ENCODE measurements at places on chromosomes 16 and 17.

GRCh38 chr17:77965352-77965751, 6.8 kb downstream of the TNRC6C start:
- DNase-seq: no peak
- no peaks in the 10 kb centered on the region for H3K36me3 ChIP-seq
- H3K4me3 ChIP-seq: no peak overlapping the region
- peaks cover 3% of the 10 kb centered on the region for H3K27me3 ChIP-seq

DNA sequence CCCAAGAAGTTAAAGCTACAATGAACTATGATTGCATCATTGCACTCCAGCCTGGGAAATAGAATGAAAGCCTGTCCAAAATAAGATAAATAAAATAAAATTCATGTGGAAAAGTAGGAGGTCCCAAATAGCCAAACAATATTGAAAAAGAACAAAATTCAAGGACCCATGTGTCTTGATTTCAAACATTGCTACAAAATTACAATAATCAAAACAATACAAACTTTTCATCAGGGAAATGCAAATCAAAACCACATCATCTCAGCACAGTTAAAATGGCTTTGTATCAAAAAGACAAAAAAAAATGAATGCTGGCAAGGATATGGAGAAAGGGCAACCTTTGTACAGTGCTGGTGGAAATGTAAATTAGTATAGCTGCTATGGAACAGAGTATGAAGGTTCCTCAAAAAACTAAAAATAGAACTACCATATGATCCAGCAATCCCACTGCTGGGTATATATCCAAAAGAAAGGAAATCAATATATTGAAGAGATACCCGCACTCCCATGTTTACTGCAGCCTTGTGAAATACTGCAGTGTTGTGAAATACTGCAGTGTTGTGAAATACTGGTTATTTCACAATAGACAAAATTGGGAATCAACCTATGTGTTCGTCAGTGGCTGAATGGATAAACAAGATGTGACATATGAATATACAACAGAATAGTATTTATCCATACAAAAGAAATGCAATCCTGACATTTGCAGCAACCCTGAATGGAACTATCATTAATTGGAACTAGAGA, 24.5 kb upstream of the ZNF287 start:
- no peak overlapping the region for H3K4me3 ChIP-seq
- H3K36me3 ChIP-seq: no peaks in the 10 kb centered on the region
- H3K27ac ChIP-seq: no peak overlapping the region
- H3K27me3 ChIP-seq: no peaks in the 10 kb centered on the region
- H3K4me1 ChIP-seq: no peaks in the 10 kb centered on the region
- DNase-seq: peak; percentile 62

GRCh38 chr16:71311553-71312158, 22.5 kb upstream of the CMTR2 start:
- no peak overlapping the region for H3K27ac ChIP-seq
- H3K4me1 ChIP-seq: no peaks in the 10 kb centered on the region
- no peaks in the 10 kb centered on the region for H3K36me3 ChIP-seq
- H3K27me3 ChIP-seq: no peaks in the 10 kb centered on the region
- no peak for DNase-seq

DNA sequence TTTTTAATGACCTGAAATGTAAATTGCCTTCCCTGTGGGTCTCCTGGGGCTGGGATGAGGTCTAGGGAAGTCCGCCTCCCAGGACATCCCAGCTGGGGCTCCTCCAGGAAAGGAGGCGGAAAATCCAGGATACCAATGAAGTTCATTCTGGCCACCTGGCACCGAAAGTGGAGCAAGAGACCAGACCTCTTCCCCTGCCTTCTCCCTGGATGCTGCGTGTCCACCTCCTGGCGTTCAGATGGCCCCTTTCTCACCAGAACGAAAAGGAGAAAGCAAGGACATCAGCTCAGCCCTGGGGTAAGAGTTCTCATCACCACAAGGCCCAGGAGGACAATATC, 20.4 kb downstream of the RBFOX3 start:
- no peaks in the 10 kb centered on the region for H3K4me1 ChIP-seq
- no peak overlapping the region for H3K27ac ChIP-seq
- no peak for DNase-seq
- H3K36me3 ChIP-seq: no peaks in the 10 kb centered on the region
- no peaks in the 10 kb centered on the region for H3K27me3 ChIP-seq
- H3K4me3 ChIP-seq: no peak overlapping the region

- H3K36me3 ChIP-seq: peaks cover 62% of the 10 kb centered on the region
- no peak overlapping the region for H3K4me3 ChIP-seq
- H3K4me1 ChIP-seq: no peaks in the 10 kb centered on the region
- DNase-seq: no peak
- H3K27ac ChIP-seq: no peak overlapping the region
- no peaks in the 10 kb centered on the region for H3K27me3 ChIP-seq
Measured at GRCh38 chr16:309476-309875, 26.5 kb downstream of the PDIA2 start.

GRCh38 chr17:40491486-40491885, 9.9 kb downstream of the TNS4 start:
- no peak overlapping the region for H3K27ac ChIP-seq
- H3K4me3 ChIP-seq: no peak overlapping the region
- no peaks in the 10 kb centered on the region for H3K36me3 ChIP-seq
- no peak for DNase-seq
- H3K27me3 ChIP-seq: no peaks in the 10 kb centered on the region

GRCh38 chr17:9647014-9647413, 1.7 kb downstream of the USP43 start:
- H3K27me3 ChIP-seq: no peaks in the 10 kb centered on the region
- DNase-seq: peak; percentile 94
- no peak overlapping the region for H3K4me3 ChIP-seq
- H3K4me1 ChIP-seq: peaks cover 5% of the 10 kb centered on the region
- no peaks in the 10 kb centered on the region for H3K36me3 ChIP-seq

- H3K4me1 ChIP-seq: peaks cover 9% of the 10 kb centered on the region
- no peak overlapping the region for H3K4me3 ChIP-seq
Measured at GRCh38 chr17:71978435-71978834, 142.4 kb upstream of the SOX9 start.

DNA sequence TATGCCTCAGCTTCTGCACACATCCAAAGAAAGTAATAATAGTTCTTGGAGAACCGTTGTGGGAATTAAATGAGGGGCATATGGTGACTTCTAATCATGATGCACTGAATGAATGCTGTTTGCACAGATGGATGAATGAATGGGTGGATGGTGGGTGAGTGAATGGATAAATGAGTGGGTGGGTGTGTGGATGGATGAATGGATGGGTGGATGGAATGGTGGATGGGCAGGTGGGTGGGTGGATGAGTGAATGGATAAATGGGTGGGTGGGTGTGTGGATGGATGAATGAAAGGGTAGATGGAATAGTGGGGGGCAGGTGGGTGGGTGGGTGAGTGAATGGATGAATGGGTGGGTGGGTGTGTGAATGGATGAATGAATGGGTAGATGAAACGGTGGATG, 44.9 kb upstream of the FOXF1 start:
- no peaks in the 10 kb centered on the region for H3K36me3 ChIP-seq
- no peak overlapping the region for H3K4me3 ChIP-seq
- H3K27ac ChIP-seq: no peak overlapping the region
- DNase-seq: no peak

GRCh38 chr17:33039874-33040273, 48.2 kb downstream of the SPACA3 start:
- H3K36me3 ChIP-seq: no peaks in the 10 kb centered on the region
- H3K27ac ChIP-seq: no peak overlapping the region
- no peak for DNase-seq
- H3K4me3 ChIP-seq: no peak overlapping the region

DNA sequence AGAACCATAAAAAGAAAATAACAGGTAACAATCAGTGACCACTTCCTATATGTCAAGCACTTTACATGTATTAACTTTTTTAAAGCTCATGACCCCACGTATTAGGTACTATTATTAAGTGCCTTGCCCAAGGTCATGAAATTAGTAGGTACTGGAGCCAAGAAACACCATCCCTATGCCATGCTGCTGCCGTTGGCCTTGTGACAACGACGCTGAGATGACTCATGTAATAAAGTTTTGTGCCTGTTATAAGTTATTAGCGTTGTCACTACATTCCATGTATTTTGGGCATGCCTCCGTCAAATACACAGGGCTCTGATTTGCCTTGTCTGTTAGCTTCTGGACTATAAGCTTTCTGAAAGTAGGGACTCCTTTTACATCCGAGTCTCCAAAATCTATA, 1.4 kb downstream of the BBS2 start:
- H3K4me1 ChIP-seq: peaks cover 7% of the 10 kb centered on the region
- H3K27ac ChIP-seq: no peak overlapping the region
- no peak for DNase-seq
- no peaks in the 10 kb centered on the region for H3K36me3 ChIP-seq
- H3K4me3 ChIP-seq: no peak overlapping the region

- no peak for DNase-seq
- no peak overlapping the region for H3K4me3 ChIP-seq
- peaks cover 5% of the 10 kb centered on the region for H3K36me3 ChIP-seq
Measured at GRCh38 chr16:13926891-13927290, 6.9 kb downstream of the ERCC4 start.

- no peak overlapping the region for H3K4me3 ChIP-seq
- H3K27me3 ChIP-seq: no peaks in the 10 kb centered on the region
- no peaks in the 10 kb centered on the region for H3K36me3 ChIP-seq
- H3K27ac ChIP-seq: no peak overlapping the region
- no peak for DNase-seq
Measured at GRCh38 chr16:8512941-8513624, 77.2 kb downstream of the TMEM114 start.

- H3K36me3 ChIP-seq: peaks cover 19% of the 10 kb centered on the region
- no peaks in the 10 kb centered on the region for H3K27me3 ChIP-seq
- H3K27ac ChIP-seq: no peak overlapping the region
Measured at GRCh38 chr16:68309799-68310198, 947 bp downstream of the SLC7A6OS start.

- H3K4me1 ChIP-seq: peaks cover 4% of the 10 kb centered on the region
- H3K36me3 ChIP-seq: no peaks in the 10 kb centered on the region
- no peaks in the 10 kb centered on the region for H3K27me3 ChIP-seq
- no peak for DNase-seq
- no peak overlapping the region for H3K4me3 ChIP-seq
- no peak overlapping the region for H3K27ac ChIP-seq
Measured at GRCh38 chr17:81725439-81725838, 13.4 kb downstream of the SLC25A10 start.

- H3K4me3 ChIP-seq: no peak overlapping the region
- DNase-seq: no peak
- H3K27me3 ChIP-seq: no peaks in the 10 kb centered on the region
- H3K4me1 ChIP-seq: peaks cover 8% of the 10 kb centered on the region
- no peak overlapping the region for H3K27ac ChIP-seq
Measured at GRCh38 chr16:49564496-49565229, 191.1 kb downstream of the C16orf78 start.

DNA sequence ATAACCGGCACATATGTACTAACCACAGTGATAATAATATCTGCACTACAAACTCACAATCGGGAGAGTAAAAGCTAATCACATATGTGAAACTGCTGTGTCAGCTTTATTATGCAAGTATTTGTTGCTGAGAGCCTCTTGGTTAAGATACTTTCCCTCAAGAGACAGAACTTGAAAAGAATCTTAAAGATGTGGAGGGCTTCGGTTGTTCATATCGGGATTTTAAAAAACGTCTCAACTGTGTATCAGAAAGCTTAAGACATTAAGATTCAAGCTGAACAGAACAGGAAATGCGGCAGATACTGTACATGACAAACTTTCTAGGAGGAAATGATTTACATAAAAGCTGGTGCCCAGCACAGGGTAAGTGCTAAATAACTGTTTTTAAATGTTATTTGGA, 27.5 kb upstream of the HLF start:
- H3K27me3 ChIP-seq: no peaks in the 10 kb centered on the region
- no peak for DNase-seq
- no peaks in the 10 kb centered on the region for H3K4me1 ChIP-seq
- no peak overlapping the region for H3K4me3 ChIP-seq
- H3K27ac ChIP-seq: no peak overlapping the region
- H3K36me3 ChIP-seq: no peaks in the 10 kb centered on the region

- peaks cover 15% of the 10 kb centered on the region for H3K4me1 ChIP-seq
- H3K4me3 ChIP-seq: no peak overlapping the region
- H3K36me3 ChIP-seq: peaks cover 4% of the 10 kb centered on the region
Measured at GRCh38 chr17:44555099-44555498, 2.2 kb upstream of the FZD2 start.

- H3K27me3 ChIP-seq: no peaks in the 10 kb centered on the region
- no peak overlapping the region for H3K27ac ChIP-seq
- DNase-seq: no peak
- H3K36me3 ChIP-seq: no peaks in the 10 kb centered on the region
- no peak overlapping the region for H3K4me3 ChIP-seq
Measured at GRCh38 chr16:12674071-12674470, 129.6 kb downstream of the CPPED1 start.

GRCh38 chr17:42016411-42016831, 818 bp downstream of the DNAJC7 start:
- no peak for DNase-seq
- peaks cover 1% of the 10 kb centered on the region for H3K36me3 ChIP-seq
- peaks cover 15% of the 10 kb centered on the region for H3K4me1 ChIP-seq
- H3K27ac ChIP-seq: peak overlapping the region; percentile 72
- H3K4me3 ChIP-seq: peak overlapping the region; percentile 92

GRCh38 chr16:65731833-65732232, 610.0 kb upstream of the CDH11 start:
- no peak overlapping the region for H3K4me3 ChIP-seq
- H3K36me3 ChIP-seq: no peaks in the 10 kb centered on the region
- no peak overlapping the region for H3K27ac ChIP-seq
- H3K27me3 ChIP-seq: no peaks in the 10 kb centered on the region

- no peaks in the 10 kb centered on the region for H3K36me3 ChIP-seq
- no peak for DNase-seq
- H3K27me3 ChIP-seq: no peaks in the 10 kb centered on the region
- H3K4me1 ChIP-seq: no peaks in the 10 kb centered on the region
Measured at GRCh38 chr16:73951481-73951880, 345.1 kb upstream of the PSMD7 start.

- no peaks in the 10 kb centered on the region for H3K4me1 ChIP-seq
- no peak overlapping the region for H3K27ac ChIP-seq
- H3K36me3 ChIP-seq: no peaks in the 10 kb centered on the region
- no peak for DNase-seq
Measured at GRCh38 chr17:6682339-6682738, 30.8 kb downstream of the C17orf100 start.

Measured in trophoblast cell (in vitro differentiated cells and primary cell).